Activated CD4-positive, alpha-beta memory T cell treated with anti-CD3 and anti-CD28 coated beads for 36 hours (primary cell): ENCODE measurements at places on chromosomes 16 and 17.
A peak's percentile ranks its signal among the peaks of the same experiment; 100 is the strongest.

GRCh38 chr16:57092786-57093411 lies 516 bp downstream of the CPNE2 start:
- no peaks in the 10 kb centered on the region for H3K36me3 ChIP-seq
- DNase-seq: peak; percentile 58
- peaks cover 7% of the 10 kb centered on the region for H3K27me3 ChIP-seq

DNA sequence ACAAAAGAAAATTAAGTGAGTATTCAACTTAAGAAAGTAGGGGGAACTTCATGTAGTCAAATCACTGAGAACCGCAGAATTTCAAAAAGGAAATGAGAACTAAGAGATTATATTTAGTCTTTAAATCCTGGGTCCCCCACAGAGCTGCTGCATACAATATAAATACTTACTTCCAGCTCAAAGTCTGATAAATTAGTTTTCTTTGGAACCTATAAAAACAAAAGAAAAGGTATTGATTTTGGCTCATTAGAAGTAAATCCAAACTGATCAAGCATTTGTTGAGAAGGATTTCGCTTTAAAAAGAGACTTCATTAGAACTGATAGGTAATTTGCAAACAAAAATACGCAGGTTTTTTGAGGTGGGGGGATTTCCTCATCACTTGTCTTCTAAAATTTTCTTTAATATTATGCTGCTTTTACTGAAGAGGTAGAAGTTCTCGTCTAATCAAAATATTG lies 21.9 kb downstream of the PARN start:
- H3K27ac ChIP-seq: no peak overlapping the region
- no peak overlapping the region for H3K4me3 ChIP-seq
- H3K4me1 ChIP-seq: peaks cover 4% of the 10 kb centered on the region
- no peaks in the 10 kb centered on the region for H3K27me3 ChIP-seq

GRCh38 chr16:52544703-52545102 lies 2.2 kb downstream of the TOX3 start:
- no peak for DNase-seq
- peaks cover 30% of the 10 kb centered on the region for H3K27me3 ChIP-seq
- H3K4me3 ChIP-seq: no peak overlapping the region
- no peak overlapping the region for H3K27ac ChIP-seq

GRCh38 chr17:897970-898619 lies 81.5 kb downstream of the NXN start:
- H3K27ac ChIP-seq: no peak overlapping the region
- DNase-seq: no peak
- no peaks in the 10 kb centered on the region for H3K4me1 ChIP-seq
- H3K36me3 ChIP-seq: no peaks in the 10 kb centered on the region
- H3K4me3 ChIP-seq: no peak overlapping the region

DNA sequence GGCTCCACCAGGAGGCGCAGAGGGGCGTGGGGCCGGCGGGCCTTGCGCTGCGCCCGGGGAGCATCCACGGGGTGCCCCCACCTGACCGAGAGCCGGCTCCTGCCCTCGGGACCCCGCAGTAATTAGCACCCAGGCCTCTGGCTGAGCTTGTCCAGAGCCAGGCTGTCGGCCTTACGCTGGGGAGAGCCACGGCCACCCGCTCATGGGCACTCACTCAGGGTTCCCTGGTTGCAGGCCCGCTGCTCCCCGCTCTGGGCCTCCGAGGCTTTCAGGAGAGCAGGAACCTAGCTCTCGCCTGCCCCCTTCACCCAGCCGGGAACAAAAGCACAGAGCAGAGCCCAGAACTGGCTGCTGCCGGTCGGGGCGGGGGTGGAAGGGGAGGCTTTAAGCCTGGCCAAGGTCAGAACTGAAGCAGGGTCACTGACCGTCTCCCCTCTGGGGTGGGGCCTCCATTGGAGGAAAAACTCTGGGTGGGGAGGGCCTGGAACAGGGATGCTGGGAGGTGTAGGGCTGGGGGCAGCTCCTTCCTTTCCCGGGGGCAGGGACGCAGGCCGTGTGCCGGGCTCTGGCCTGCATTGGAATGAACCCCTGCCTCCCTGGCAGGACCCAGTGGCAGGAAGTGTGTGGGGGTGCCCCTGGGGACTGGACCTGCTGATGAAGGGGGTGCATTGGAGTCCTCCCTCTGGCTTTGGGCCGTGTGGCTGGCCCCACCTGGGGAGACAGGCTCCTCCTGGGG lies 12.3 kb downstream of the GLIS2 start:
- H3K27me3 ChIP-seq: no peaks in the 10 kb centered on the region
- H3K4me3 ChIP-seq: peak overlapping the region; percentile 32
- peak; percentile 74 for DNase-seq
- H3K4me1 ChIP-seq: peaks cover 6% of the 10 kb centered on the region

DNA sequence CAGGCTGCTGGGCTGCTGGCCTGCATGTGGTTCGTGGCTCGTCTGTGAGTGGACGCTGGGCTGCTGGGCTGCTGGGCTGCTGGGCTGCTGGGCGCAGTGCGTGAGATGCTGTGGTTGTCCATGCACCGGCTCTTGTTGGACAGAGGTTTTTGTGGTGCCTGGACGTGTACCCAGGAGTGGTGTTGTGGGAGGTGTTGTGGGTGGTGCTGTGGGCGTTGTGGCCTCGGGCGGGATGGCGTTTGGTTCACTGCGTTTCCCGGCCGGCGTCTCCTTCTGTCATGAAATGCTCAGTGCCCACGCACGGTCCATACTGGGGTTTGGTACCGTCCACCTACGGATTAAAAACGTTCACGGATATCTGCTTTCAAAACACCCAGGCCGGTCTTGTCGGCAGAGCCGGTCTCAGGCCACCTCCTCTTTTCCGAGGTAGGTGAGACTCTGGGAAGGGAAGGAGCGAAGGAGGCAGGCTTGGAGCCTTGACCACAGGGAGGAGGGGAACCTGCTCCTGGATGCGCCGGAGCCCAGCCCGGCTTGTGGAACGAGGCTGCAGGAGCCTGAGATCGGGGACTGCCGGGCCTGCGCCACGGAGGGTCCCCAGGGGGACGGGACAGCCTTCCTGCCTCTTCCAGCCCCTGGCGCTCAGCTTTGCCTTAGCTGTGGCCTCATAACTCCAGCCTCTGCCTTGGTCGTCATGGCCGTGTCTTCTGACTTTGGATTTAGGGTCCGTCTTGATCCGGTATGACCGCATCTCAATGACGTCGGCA lies 29.8 kb upstream of the GNG13 start:
- no peaks in the 10 kb centered on the region for H3K36me3 ChIP-seq
- H3K4me3 ChIP-seq: no peak overlapping the region
- DNase-seq: no peak

DNA sequence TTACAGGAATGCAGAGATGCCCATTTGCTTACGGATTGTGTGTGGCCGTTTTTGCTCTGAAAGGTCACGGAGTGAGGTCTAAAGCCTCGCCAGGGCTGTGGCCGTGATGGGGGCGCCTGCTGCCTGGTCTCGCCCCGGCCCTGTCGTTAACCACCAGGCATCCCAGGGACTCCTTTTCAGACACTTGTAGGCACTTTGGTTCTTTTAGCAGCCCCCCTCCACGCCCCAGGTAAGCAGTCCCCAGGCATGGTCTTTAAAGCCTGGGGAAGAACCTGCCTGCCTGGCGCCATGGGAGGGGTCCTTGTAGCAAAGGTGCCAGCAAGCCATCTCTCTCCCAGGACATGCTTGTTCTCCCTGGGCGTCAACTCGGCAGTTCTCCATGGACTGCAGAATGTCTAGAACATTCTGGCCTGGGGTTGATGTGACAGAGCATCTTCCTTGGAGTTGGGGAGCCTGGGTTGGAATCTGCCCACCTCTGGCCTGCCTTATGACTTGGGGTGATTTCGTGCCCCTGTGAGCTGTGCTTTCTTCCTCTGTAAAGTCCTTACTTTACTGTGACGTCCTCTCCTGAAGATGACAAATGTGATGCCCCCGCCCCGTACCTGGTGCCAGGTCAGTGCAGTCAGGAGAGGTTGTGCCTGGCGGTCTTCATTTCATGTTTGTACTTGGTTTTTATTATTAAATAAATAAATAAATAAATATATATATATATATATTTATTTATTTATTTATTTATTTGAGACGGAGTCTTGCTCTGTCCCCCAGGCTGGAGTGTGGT lies 5.4 kb downstream of the KCTD5 start:
- H3K4me1 ChIP-seq: peaks cover 26% of the 10 kb centered on the region
- no peak for DNase-seq
- H3K36me3 ChIP-seq: peaks cover 11% of the 10 kb centered on the region
- H3K4me3 ChIP-seq: peak overlapping the region; percentile 64
- peak overlapping the region; percentile 91 for H3K27ac ChIP-seq
- H3K27me3 ChIP-seq: no peaks in the 10 kb centered on the region

GRCh38 chr17:67438667-67439066 lies 61.6 kb downstream of the PITPNC1 start:
- DNase-seq: no peak
- peaks cover 68% of the 10 kb centered on the region for H3K4me1 ChIP-seq
- no peaks in the 10 kb centered on the region for H3K27me3 ChIP-seq
- peak overlapping the region; percentile 15 for H3K27ac ChIP-seq
- peaks cover 1% of the 10 kb centered on the region for H3K36me3 ChIP-seq

- DNase-seq: peak; percentile 36
- H3K4me3 ChIP-seq: no peak overlapping the region
- H3K27ac ChIP-seq: no peak overlapping the region
Observed at GRCh38 chr17:60720763-60721531, 43.3 kb downstream of the BCAS3 start.

GRCh38 chr17:40443196-40443987 lies at the start of gene IGFBP4:
TSS of gene IGFBP4 (plus strand) at chr17:40443450. CDS start at chr17:40443736, 286 bp downstream.
- peaks cover 1% of the 10 kb centered on the region for H3K27me3 ChIP-seq
- peak within 1 kb of the TSS; percentile 82 for H3K27ac ChIP-seq
- DNase-seq: peak; percentile 76
- H3K36me3 ChIP-seq: no peaks in the 10 kb centered on the region
- H3K4me3 ChIP-seq: peak within 1 kb of the TSS; percentile 65

- H3K27me3 ChIP-seq: no peaks in the 10 kb centered on the region
- H3K27ac ChIP-seq: peak within 1 kb of the TSS; percentile 85
- peak within 1 kb of the TSS; percentile 85 for H3K4me3 ChIP-seq
- DNase-seq: peak; percentile 90
Observed at GRCh38 chr17:57255776-57256681, at the start of gene MSI2. TSS of gene MSI2 (plus strand) at chr17:57256523. CDS start at chr17:57256743, 220 bp downstream.

GRCh38 chr17:55430541-55431288 lies 9.1 kb upstream of the MMD start:
- no peak overlapping the region for H3K27ac ChIP-seq
- H3K4me3 ChIP-seq: no peak overlapping the region
- H3K27me3 ChIP-seq: peaks cover 13% of the 10 kb centered on the region
- peaks cover 32% of the 10 kb centered on the region for H3K4me1 ChIP-seq
- DNase-seq: no peak

- H3K4me1 ChIP-seq: peaks cover 24% of the 10 kb centered on the region
- peaks cover 7% of the 10 kb centered on the region for H3K36me3 ChIP-seq
- no peak for DNase-seq
- peak overlapping the region; percentile 96 for H3K27ac ChIP-seq
Observed at GRCh38 chr16:4674926-4675530, 18.3 kb upstream of the NUDT16L1 start.

DNA sequence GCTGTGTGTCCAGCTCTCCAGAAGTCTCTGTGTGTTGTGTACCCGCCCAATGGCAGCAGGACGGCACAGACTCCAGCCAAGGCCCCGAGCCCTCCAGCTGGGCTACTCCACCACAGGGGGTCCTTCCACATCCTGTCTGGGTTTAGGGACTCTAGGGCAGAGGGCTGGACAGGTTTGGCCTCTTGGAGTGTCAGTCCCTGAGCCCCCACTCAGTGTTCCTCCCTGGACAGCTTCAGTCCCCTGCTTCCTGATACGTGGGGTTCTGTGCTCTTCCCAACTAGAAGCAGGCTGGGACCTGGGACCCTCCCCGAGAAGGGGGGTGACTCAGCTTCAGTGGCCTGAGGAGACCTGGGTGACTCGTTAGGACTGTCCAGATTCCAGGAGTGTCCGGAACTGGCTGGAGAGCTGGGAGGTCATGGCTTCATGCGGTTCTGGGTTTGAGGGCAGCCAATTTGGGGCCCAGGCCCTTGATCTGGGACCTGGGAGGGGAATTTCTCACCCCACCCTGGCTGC lies 4.2 kb downstream of the CDK3 start:
- DNase-seq: no peak
- H3K4me1 ChIP-seq: no peaks in the 10 kb centered on the region
- no peak overlapping the region for H3K4me3 ChIP-seq
- H3K27me3 ChIP-seq: no peaks in the 10 kb centered on the region
- H3K36me3 ChIP-seq: no peaks in the 10 kb centered on the region

DNA sequence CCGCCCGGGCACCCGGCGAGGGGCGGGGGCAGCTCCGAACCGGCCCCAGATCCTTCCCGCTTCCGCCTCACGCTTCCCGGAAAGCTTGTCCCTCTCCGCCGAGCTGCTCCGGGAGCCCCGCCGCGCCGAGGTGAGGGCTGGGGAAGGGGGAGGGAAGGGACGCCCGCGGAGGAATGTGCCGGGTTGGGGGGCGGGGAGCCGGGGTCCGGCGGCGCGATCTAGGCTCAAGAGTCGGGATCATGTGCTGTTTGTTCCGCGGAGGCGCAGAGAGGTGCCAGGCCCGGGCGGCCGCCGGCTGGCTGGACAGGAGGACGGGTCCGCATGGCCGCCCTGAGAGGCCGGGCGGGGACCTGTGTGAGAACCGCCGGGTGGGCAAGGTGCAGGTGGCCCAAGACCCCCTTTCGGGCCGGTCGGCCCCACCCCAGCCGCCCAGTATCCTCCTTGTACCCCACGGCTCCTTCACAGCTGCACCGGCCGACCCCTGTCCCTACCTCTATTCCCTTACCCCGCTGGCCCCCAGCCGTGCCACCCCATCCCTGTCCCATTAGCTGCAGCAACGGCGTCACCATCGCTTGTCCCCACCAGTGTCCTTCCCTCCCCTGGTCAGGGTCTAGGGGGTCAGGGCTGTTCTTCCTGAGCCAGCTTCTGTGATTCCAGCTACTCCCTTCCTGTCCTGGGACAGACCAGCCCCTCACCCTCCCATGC lies 429 bp downstream of the KIF1C start:
- H3K27ac ChIP-seq: peak overlapping the region; percentile 42
- peak overlapping the region; percentile 82 for H3K4me3 ChIP-seq
- H3K36me3 ChIP-seq: peaks cover 11% of the 10 kb centered on the region

DNA sequence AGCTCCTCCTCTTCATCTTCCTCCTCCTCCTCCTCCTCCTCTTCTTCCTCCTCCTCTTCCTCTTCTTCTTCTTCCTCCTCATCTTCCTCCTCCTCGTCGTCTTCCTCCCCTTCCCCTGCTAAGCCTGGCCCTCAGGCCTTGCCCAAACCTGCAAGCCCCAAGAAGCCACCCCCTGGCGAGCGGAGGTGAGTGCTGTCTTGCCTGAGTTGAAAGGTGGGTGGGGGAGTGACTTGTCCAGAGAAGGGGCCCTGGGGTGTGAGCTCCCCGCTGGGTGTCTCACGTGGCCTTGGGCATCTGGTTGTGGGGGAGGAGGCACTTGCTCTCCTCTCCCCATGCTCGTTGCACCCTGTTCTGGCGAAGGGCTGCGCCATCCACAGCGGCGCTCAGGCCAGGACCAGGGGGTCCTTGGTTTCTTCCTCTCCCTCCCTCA lies 8.0 kb downstream of the ELOB start:
- H3K27me3 ChIP-seq: no peaks in the 10 kb centered on the region
- H3K27ac ChIP-seq: peak overlapping the region; percentile 18
- DNase-seq: no peak
- H3K36me3 ChIP-seq: peaks cover 70% of the 10 kb centered on the region
